ENCODE measurements at places on chromosomes 5 and 9. TPM values are rescaled to one million over a fixed set of nuclear protein-coding genes. Genes with fewer than 3 reads are reported as not detected.
A peak's percentile ranks its signal among the peaks of the same experiment; 100 is the strongest.

DNA sequence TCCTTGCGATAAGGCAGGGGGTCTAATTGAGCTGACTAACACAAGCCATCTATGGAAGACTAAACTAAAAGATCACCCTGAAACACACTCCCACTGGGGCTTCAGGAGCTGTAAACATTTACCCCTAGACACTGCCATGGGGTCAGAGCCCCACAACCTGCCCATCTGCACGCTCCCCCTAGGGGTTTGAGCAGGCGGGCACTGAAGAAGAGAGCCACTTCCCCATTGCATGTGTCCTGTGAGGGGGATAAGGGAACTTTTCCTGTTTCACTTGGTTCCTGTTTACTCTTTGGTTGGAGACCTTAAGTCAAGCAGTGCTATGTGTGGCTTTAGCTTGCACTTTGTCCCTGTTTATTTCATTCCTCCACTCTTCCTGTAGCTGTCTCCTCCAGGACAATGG, 1929.5 kb upstream of the CDH9 start:
- H3K27ac ChIP-seq = no peak overlapping the region
- no peaks in the 10 kb centered on the region for H3K27me3 ChIP-seq
- DNase-seq = no peak
- no peaks in the 10 kb centered on the region for H3K36me3 ChIP-seq

- H3K4me3 ChIP-seq = no peak overlapping the region
- no peaks in the 10 kb centered on the region for H3K36me3 ChIP-seq
- no peak overlapping the region for H3K27ac ChIP-seq
- H3K27me3 ChIP-seq = peaks cover 2% of the 10 kb centered on the region
- H3K4me1 ChIP-seq = peaks cover 8% of the 10 kb centered on the region
Observed at GRCh38 chr9:69898714-69899209, 78.1 kb downstream of the CFAP95 start.

ALDOB gene
- total RNA-seq = not detected

FCN2 gene
- total RNA-seq = not detected

DNA sequence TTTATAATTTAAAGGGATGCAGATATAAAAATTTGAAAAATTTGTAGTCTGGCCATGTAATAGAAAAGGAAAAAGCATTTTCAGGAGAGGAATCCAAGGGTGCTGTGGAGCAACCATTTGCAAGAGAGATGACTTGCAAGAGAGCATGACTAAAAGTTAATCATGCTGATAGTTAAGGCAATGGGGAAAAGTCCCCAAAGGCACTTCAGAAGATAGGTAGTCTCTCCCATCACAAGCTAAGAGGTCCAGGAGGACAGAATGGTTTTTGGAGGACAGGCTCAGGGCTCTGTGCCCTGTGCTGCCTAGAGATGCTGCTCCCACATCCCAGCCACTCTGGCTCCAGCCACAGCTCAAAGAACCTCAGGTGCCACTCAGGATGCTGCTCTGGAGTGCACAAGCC, 38.8 kb downstream of the DNAJB5 start:
- H3K4me1 ChIP-seq = peaks cover 26% of the 10 kb centered on the region
- H3K27ac ChIP-seq = no peak overlapping the region
- DNase-seq = no peak
- H3K27me3 ChIP-seq = no peaks in the 10 kb centered on the region
- peaks cover 10% of the 10 kb centered on the region for H3K36me3 ChIP-seq
- H3K4me3 ChIP-seq = no peak overlapping the region

DNA sequence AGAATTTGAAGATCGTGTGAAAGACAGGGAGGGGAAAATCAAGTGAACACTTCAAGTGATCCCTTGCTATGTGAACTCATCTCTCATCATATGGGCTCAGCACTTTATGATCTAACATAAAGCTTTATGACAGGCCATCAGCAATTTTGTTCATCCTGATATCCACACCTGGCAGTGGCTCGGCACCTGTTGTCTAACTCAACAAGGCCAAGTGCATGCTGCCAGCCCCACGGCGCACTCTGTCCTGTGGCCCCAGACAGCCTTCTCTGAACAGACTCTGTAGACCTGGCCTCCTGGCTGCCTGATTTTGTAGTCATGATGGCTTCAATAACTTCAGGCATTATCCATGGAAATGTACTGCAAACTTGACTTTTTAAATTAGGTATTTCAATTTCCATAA, 106.3 kb downstream of the MEF2C start:
- H3K27ac ChIP-seq = no peak overlapping the region
- no peaks in the 10 kb centered on the region for H3K27me3 ChIP-seq
- no peaks in the 10 kb centered on the region for H3K36me3 ChIP-seq
- H3K4me1 ChIP-seq = no peaks in the 10 kb centered on the region
- no peak for DNase-seq

F12 gene
- total RNA-seq = 2.2 TPM

DNA sequence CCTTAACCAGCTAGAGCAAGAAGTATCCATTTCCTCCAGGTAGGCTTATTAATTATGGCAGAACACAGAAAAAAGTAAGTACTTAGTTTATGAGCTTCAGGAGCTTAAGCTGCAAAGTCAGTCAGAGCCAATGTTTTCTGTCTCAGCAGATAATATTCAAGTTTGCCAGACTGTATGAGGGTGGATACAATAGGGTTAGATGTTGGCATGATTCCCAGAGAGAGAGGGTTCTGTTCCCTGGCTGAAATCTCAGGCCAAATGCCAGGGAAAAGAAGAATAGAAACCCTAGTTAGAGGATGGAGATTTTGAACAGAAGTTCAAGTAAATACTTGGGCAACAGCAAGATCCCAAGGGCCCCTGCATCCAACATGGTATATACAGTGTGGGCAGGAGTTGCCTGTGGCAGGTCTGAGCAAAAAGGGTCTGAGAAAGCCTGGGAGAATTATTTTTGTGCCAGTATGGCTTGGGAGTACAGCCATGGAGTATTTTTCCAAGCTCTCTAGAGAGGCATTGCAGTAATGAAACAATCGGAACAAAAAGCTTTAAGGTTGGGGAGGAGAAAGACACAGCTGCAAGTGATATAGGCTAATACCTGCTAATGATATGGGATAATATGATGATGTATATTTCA, 31.0 kb upstream of the ISOC1 start:
- H3K4me1 ChIP-seq = no peaks in the 10 kb centered on the region
- no peaks in the 10 kb centered on the region for H3K36me3 ChIP-seq

OTP gene
- total RNA-seq = not detected

ARID3C gene
- not detected for total RNA-seq

- H3K36me3 ChIP-seq = no peaks in the 10 kb centered on the region
- H3K27ac ChIP-seq = no peak overlapping the region
- DNase-seq = no peak
- no peak overlapping the region for H3K4me3 ChIP-seq
- no peaks in the 10 kb centered on the region for H3K4me1 ChIP-seq
Observed at GRCh38 chr5:113109344-113109743, 132.7 kb downstream of the DCP2 start.

GRCh38 chr5:174831031-174831660, 106.8 kb downstream of the MSX2 start:
- no peaks in the 10 kb centered on the region for H3K4me1 ChIP-seq
- no peaks in the 10 kb centered on the region for H3K27me3 ChIP-seq
- H3K36me3 ChIP-seq = no peaks in the 10 kb centered on the region
- no peak for DNase-seq
- H3K27ac ChIP-seq = no peak overlapping the region
- H3K4me3 ChIP-seq = no peak overlapping the region

GRCh38 chr5:159419576-159419975, 89.3 kb upstream of the IL12B start:
- no peak overlapping the region for H3K27ac ChIP-seq
- H3K4me3 ChIP-seq = no peak overlapping the region
- H3K27me3 ChIP-seq = peaks cover 6% of the 10 kb centered on the region
- H3K36me3 ChIP-seq = peaks cover 11% of the 10 kb centered on the region
- no peak for DNase-seq
- peaks cover 15% of the 10 kb centered on the region for H3K4me1 ChIP-seq

GRCh38 chr5:78758169-78758839, 109.7 kb upstream of the LHFPL2 start:
- H3K27me3 ChIP-seq = no peaks in the 10 kb centered on the region
- peak overlapping the region; percentile 76 for H3K27ac ChIP-seq
- peaks cover 29% of the 10 kb centered on the region for H3K4me1 ChIP-seq
- no peaks in the 10 kb centered on the region for H3K36me3 ChIP-seq
- peak; percentile 3 for DNase-seq
- H3K4me3 ChIP-seq = peak overlapping the region; percentile 34

GRCh38 chr5:142492781-142493281, 168.0 kb upstream of the SPRY4 start:
- no peak for DNase-seq
- no peaks in the 10 kb centered on the region for H3K27me3 ChIP-seq
- H3K27ac ChIP-seq = no peak overlapping the region
- H3K36me3 ChIP-seq = no peaks in the 10 kb centered on the region
- no peak overlapping the region for H3K4me3 ChIP-seq
- no peaks in the 10 kb centered on the region for H3K4me1 ChIP-seq

GRCh38 chr5:10672146-10673016, 88.7 kb downstream of the DAP start:
- H3K4me3 ChIP-seq = no peak overlapping the region
- no peak overlapping the region for H3K27ac ChIP-seq
- H3K36me3 ChIP-seq = peaks cover 10% of the 10 kb centered on the region
- peaks cover 5% of the 10 kb centered on the region for H3K27me3 ChIP-seq
- no peak for DNase-seq

IFNA2 gene
- total RNA-seq = not detected

GRCh38 chr5:58927181-58927580, 344.3 kb downstream of the RAB3C start:
- no peaks in the 10 kb centered on the region for H3K36me3 ChIP-seq
- no peak overlapping the region for H3K27ac ChIP-seq
- no peak overlapping the region for H3K4me3 ChIP-seq
- DNase-seq = no peak
- H3K27me3 ChIP-seq = peaks cover 3% of the 10 kb centered on the region

DNA sequence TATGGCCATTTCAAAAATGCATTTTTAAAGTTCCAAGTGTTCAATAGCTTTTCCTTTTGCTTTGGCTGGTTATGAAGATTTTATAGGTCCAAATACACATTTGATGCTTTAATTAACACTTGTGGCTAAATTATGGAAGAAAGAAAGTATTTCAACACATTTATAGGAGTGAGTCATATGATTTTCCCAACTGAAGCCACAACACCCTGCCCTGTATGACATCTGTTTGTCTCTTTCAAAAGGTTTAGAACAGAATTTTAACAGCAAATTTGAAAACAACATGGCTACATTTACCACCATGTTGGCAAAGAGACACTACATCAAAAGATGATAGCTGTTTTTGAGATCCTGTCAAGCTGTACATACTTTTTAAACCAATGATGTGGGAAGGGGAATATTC, 99.4 kb downstream of the TMEM174 start:
- no peak for DNase-seq
- peaks cover 21% of the 10 kb centered on the region for H3K27me3 ChIP-seq
- H3K4me1 ChIP-seq = no peaks in the 10 kb centered on the region
- no peak overlapping the region for H3K27ac ChIP-seq

RASGRF2 gene
- 22.6 TPM for total RNA-seq

MVB12B gene
- 1.1 TPM for total RNA-seq

Data from activated T-helper 1 cell treated with anti-CD3 and anti-CD28 coated beads, Interleukin-12 subunit alpha, Interleukin-12 subunit beta, Interleukin-2, Interleukin-4 antibody, amounts not matched to agents 30 ng/mL and 10 ng/mL and 1 ng/mL, durations not matched to agents 14 hours and 24 hours and 36 hours (primary cell).